T-helper 2 cell treated with Interferon-gamma antibody and Interleukin-4, amounts not matched to agents 100 ng/mL and 5 ng/mL, for 36 hours (primary cell): ENCODE measurements at places on chromosomes 3 and 15. TPM values are rescaled to one million over a fixed set of nuclear protein-coding genes. Genes with fewer than 3 reads are reported as not detected.

Gene DOCK3
- 0.93 TPM in 2 replicates for total RNA-seq

Gene A4GNT
- total RNA-seq: not detected in 2 replicates

Gene CCR9
- total RNA-seq: not detected in 2 replicates

Gene BCHE
- total RNA-seq: not detected in 2 replicates

Gene ROBO2
- not detected in 2 replicates for total RNA-seq

Gene GRK7
- total RNA-seq: not detected in 2 replicates

Gene SENP7
- 23.4 and 24.9 TPM in 2 replicates for total RNA-seq

Gene GOLGA8G
- 0.05 TPM in 1 of 2 replicates, not detected in the other for total RNA-seq

Gene ADAM10
- total RNA-seq: 166 and 168 TPM in 2 replicates

Gene RARB
- not detected in 2 replicates for total RNA-seq

Gene PLSCR5
- not detected in 2 replicates for total RNA-seq

Gene RHCG
- total RNA-seq: not detected in 2 replicates

Gene GATA2
- not detected in 2 replicates for total RNA-seq

Gene TYRO3
- total RNA-seq: 1.3 and 2.1 TPM in 2 replicates

Gene TIMP4
- total RNA-seq: not detected in 2 replicates

Gene CCR3
- total RNA-seq: 0.16 and 0.27 TPM in 2 replicates
